ENCODE measurements at places on chromosomes 1 and 21. TPM values are rescaled to one million over a fixed set of nuclear protein-coding genes. Genes with fewer than 3 reads are reported as not detected.

- no peak overlapping the region for H3K4me3 ChIP-seq
- no peaks in the 10 kb centered on the region for H3K27me3 ChIP-seq
- peak overlapping the region; percentile 49 for H3K27ac ChIP-seq
- DNase-seq: no peak
- peaks cover 22% of the 10 kb centered on the region for H3K36me3 ChIP-seq
- peaks cover 15% of the 10 kb centered on the region for H3K4me1 ChIP-seq
Observed at GRCh38 chr1:32111789-32112188, 3.9 kb downstream of the KPNA6 start.

DNA sequence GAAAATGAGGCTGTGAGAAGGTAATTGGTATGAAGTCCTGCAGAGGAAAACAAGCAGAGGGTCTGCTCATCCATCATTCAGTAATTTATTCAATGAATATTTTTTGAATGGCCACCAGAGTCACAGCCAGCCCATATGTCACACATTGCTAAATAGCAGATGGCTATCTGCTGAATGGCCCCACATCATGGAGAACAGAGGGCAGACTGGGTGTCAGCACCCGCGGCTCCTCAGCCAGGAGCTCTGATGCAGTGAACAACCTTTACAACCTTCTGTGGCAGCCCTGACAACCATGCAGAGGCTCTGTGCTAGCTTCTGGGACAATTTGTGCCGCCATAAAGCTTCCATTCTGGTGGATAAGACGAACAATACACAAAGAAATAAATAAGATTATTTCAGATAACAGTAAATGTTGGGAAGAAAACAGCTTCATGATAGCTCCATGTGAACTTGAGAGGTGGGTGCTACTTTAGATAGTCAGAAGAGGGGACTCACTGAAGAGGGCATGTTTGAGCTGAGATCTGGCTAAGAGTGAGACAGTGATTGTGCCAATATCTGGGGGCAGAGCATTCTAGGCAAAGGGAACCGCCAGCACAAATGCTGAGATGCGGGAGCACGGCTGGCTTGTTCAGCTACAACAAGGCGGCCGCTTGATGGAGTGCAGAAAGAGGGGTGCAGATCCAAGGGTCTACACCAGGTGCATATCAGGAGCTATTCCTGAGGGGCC is 2.8 kb upstream of the C1orf210 start:
- no peaks in the 10 kb centered on the region for H3K27me3 ChIP-seq
- DNase-seq: no peak
- peaks cover 5% of the 10 kb centered on the region for H3K4me1 ChIP-seq
- no peaks in the 10 kb centered on the region for H3K36me3 ChIP-seq
- H3K4me3 ChIP-seq: no peak overlapping the region

Gene WDR64
- total RNA-seq: not detected

DNA sequence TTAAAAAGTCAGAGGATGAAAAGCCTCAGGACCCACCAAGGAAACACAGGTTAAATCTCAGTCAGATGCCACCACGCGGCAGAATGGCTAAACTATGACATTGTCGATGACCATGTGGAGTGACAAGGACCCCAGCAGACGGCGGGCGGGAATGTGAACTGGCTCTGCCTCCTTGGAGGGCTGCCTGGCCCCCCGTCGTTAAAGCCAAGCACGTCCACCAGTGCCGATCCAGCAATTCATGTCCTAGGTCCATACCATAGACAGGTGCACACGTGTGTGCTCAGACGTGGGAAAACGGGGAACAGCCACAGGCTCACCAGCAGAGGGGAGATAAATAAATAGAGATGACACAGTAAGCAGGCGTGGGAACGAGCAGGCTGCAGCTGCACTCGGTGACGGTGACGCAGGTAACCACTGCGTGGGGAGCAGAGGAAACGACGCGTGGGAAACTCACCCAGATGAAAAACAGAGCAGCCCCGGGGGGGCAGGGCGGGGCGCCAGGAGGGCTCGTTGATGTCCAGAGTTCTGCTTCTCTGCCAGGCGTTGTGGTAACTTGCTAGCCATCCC is 28.3 kb upstream of the PCBP3 start:
- H3K27me3 ChIP-seq: peaks cover 31% of the 10 kb centered on the region
- peak; percentile 26 for DNase-seq
- no peaks in the 10 kb centered on the region for H3K36me3 ChIP-seq

Gene DNMT3L
- not detected for total RNA-seq

GRCh38 chr1:235417086-235417697 is 50.0 kb downstream of the TBCE start:
- no peak overlapping the region for H3K27ac ChIP-seq
- peaks cover 40% of the 10 kb centered on the region for H3K36me3 ChIP-seq
- peak; percentile 88 for DNase-seq
- peaks cover 11% of the 10 kb centered on the region for H3K4me1 ChIP-seq
- H3K27me3 ChIP-seq: no peaks in the 10 kb centered on the region

Gene PLPP3
- 0.84 TPM for total RNA-seq

DNA sequence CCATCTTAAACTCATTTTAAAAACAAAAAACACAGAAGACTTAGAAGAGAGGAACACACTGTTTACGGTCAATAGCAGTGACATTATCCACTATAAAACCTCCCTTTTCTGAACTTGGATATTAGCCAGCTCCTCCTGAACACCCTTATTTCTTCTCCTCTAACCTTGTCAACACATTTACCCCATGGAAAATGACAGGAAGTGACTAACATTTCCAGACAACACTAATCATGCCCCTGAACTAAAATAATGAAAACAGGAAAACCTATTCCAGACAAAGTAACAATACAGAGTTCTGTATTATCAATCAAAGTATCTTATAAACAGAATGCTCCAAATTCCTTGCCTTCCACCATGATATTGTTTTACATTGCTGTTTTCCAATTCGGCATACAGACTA is 45.3 kb downstream of the PALMD start:
- H3K27me3 ChIP-seq: no peaks in the 10 kb centered on the region
- no peak overlapping the region for H3K27ac ChIP-seq
- H3K4me3 ChIP-seq: no peak overlapping the region

DNA sequence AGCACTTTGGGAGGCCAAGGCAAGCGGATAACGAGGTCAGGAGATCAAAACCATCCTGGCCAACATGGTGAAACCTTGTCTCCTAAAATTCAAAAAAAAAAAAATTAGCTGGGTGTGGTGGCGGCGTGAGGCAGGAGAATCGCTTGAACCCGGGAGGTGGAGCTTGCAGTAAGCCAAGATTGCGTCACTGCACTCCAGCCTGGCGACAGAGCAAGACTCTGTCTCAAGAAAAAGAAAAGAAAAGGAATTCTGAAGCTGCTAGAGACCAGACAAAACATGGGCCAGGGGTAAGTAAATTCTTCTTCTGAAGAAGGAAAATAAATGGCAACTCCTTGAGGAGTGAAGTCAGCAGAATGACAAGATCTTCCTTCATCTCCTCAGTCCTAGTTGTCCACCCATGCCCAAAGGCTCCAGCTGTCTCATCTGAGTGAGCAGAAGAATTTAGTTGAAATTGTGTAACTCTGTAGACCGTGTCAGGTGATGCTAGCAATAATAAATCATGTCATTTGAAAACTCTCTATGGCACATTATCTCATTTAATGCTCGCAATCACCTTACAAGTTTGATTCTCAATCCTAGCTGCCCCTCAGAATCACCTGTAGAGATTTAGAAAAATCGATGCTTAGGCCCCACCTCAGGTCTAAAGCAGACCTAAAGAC is 14.3 kb downstream of the PDZK1 start:
- no peaks in the 10 kb centered on the region for H3K36me3 ChIP-seq
- no peak overlapping the region for H3K4me3 ChIP-seq
- H3K27me3 ChIP-seq: no peaks in the 10 kb centered on the region
- peak; percentile 25 for DNase-seq
- H3K4me1 ChIP-seq: peaks cover 21% of the 10 kb centered on the region

GRCh38 chr1:170731566-170732251 is 67.8 kb downstream of the PRRX1 start:
- no peaks in the 10 kb centered on the region for H3K36me3 ChIP-seq
- no peak overlapping the region for H3K27ac ChIP-seq
- DNase-seq: no peak
- H3K4me1 ChIP-seq: peaks cover 6% of the 10 kb centered on the region

- no peaks in the 10 kb centered on the region for H3K4me1 ChIP-seq
- DNase-seq: no peak
- peaks cover 29% of the 10 kb centered on the region for H3K27me3 ChIP-seq
- no peak overlapping the region for H3K4me3 ChIP-seq
- no peaks in the 10 kb centered on the region for H3K36me3 ChIP-seq
Observed at GRCh38 chr1:76294482-76295194, 220.1 kb downstream of the ST6GALNAC3 start.

Gene TENT5C
- total RNA-seq: not detected

DNA sequence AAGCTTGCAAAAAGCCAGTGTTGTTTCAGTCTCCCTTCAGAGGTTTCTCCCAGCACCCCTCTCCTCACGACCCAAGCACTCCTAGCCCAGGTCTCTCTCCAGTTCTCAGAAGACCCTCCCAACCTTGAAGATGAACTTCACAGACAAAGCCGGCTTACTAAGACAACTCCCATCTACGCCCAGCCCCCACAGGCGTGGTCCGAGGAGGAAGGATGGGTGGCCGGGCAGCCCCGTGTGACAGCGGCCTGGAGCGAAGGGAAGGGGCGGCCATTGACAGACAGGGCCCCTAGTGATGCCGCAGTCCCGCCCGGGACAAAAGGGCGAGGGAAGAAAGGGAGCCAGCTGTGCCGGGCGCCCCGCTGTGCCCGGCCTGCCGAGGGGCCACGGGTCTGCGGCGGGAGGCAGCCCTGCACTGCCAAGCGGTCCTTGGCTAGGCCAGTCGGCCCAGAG is 6.9 kb downstream of the PAX7 start:
- no peak overlapping the region for H3K27ac ChIP-seq
- H3K4me1 ChIP-seq: no peaks in the 10 kb centered on the region
- H3K4me3 ChIP-seq: no peak overlapping the region
- H3K27me3 ChIP-seq: peaks cover 100% of the 10 kb centered on the region
- DNase-seq: no peak

DNA sequence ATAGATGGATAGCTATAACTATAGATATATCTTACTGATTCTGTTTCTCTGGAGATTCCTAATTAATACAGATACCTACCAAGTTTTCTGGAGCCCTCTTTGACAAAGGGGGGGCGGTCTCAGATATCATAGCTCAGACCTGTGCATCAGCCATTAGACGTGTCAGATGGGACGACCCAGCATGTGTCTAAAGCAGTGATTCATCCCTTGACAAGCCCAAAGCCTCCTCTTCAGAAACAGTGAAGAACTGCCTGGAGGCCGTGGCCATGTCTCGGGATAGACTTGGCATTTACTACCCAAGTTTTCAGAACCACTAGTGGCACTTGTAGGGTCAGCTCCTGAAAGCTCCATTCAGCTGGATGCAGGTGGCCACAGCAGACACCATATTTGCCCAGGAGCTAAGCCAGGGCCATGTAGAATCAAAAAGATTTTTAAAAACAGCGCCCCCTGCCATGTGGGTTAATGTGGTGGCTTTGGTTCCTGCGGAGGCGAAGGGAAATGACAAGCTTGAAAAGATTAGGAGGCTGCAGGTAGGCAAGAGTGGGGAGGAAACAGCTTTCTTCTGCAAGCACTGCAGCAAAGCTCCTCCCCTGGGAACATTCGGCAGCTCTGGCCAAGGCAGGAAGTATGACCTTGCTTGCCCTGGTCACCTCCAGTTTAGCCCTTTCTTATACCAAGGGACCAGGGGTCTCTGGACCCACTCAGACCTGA is 82.2 kb downstream of the FBXO2 start:
- H3K4me1 ChIP-seq: peaks cover 17% of the 10 kb centered on the region
- no peaks in the 10 kb centered on the region for H3K36me3 ChIP-seq
- DNase-seq: peak; percentile 11
- no peak overlapping the region for H3K27ac ChIP-seq
- H3K4me3 ChIP-seq: no peak overlapping the region

Gene CTSE
- total RNA-seq: 0.79 TPM

DNA sequence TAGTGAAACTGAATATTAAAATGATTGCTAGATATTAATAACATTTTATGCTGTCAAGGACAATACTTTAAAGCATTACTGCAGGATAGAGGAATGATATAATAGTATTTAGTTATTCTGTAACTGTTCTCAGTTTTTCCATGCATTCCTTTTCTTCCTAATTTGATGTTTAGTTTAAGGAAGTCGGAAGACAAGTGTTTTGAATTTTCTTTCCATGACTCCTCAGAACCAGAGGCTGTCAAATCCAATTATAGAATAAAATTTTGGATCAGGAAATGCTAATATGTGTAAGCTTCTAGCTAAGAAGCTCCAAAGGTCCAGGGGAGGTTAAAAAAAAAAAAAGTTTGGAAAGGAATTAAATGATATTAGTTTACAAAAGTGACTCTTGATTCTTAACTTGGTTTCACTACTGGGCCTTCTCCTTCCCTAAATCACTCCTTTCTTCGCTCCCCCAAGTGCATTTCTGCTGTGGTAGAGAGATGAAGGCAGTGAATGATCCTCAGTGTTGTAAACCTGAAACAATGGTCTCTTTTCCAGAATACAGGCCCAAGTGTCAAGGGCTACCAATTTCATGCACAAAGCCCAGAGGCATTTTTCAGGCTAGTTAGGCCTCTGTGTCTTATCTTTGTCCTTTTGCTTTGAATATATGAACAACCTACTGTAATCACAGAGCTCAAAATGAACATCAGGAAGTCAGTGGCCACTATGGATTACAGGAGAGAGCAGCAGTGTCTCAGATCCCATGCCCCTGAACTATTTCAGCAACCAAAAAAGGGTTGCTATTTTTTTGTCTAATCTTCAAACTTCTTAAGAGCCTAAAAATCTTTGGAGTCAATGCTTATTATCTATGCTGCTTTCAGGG is 6.2 kb downstream of the ADSS2 start:
- peaks cover 11% of the 10 kb centered on the region for H3K36me3 ChIP-seq
- no peak for DNase-seq
- peak overlapping the region; percentile 47 for H3K27ac ChIP-seq
- H3K27me3 ChIP-seq: no peaks in the 10 kb centered on the region
- peak overlapping the region; percentile 26 for H3K4me3 ChIP-seq

Gene ZNF648
- total RNA-seq: not detected

DNA sequence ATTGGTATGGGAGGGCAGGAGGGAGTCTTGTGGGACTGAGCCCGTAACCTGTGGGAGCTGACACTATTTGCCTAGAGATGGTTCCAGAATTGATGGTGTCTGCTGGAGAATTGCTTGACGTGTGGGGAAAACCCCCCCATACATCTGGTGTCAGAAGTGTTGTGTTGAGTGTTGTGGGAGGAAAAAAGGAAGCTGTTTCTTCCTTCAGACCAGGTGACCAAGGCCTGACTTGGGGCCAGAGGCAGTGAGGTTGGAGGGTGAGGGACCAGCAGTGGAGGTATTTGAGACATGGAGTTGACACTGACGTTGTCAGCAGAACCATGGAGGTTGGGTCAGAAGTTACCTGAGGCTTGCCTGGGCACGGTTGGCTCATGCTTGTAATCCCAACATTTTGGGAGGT is 8.3 kb downstream of the SHISAL2A start:
- peaks cover 15% of the 10 kb centered on the region for H3K4me1 ChIP-seq
- no peaks in the 10 kb centered on the region for H3K36me3 ChIP-seq
- DNase-seq: no peak
- no peaks in the 10 kb centered on the region for H3K27me3 ChIP-seq
- H3K27ac ChIP-seq: no peak overlapping the region

- no peak for DNase-seq
- H3K4me1 ChIP-seq: no peaks in the 10 kb centered on the region
- no peak within 1 kb of the TSS for H3K27ac ChIP-seq
- H3K36me3 ChIP-seq: no peaks in the 10 kb centered on the region
Observed at GRCh38 chr1:196887515-196888239, at the start of gene CFHR4. CFHR4 (plus strand) TSS chr1:196888052; CDS start chr1:196888151, 99 bp downstream.

Gene LCE3E
- total RNA-seq: not detected

Data from MCF 10A (cell line).